ENCODE measurements at places on chromosomes 12 and 14.

DNA sequence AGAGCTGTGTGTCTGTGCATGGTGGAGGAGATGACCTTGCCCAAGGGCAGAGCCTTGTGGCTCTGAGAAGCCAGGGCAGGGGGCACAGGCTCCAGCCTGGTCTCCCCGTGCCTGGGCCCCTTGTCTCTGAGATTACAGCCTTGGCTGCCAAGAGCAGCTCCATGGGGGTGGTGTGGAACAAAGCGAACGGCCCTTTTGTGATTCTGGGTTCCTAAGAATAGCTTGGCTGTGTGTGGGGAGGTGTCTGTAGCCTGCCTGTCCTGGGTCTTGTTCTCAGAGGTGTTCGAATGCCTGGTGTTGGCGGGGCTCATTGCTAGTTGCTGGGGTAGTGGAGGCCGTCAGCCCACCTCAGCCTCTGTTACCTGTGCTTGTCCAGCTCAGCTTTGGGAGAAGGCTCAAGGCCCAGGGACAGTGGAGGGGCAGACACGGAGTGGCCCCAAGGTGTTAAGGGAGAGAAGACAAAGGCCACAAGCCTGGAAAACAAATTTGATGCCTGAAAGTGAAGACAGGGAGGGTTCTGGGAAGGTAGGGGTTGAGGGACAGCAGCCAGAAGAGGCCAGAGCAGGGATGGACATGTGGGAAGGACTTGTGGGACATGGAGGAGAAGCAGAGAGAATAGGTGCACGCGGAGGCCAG, 7.4 kb upstream of the MYH7 start:
- no peak for DNase-seq

GRCh38 chr12:79871621-79872020, 63.3 kb downstream of the PPP1R12A start:
- no peak for DNase-seq

DNA sequence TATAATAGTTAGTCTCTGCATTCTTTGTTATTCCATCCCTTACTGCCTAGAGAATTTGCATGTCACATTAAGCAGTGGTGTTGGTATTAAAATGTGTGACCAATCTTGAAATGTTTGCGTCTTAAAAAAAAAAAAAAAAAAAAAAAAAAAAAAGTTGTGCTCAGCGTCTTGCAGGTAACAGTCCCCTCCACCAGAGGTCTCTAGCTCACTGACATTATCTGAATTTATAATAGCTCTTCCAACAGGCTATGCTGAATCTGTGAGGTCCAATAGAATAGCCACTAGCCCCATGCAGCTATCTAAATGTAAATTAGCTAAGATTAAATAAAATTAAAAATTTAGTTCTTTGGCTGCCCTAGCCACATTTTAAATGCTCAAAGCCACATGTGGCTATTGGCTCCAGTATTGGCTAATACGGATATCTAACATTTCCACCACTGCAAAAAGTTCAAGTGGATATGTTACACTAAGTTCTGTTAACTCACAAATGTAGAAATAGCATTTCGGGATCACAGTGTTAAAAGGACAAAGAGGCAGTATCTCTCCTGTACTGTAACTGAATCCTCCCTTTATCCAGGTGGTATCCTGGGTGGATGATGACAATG, 28.7 kb downstream of the NKX2-8 start:
- no peak for DNase-seq

- no peak for DNase-seq
Observed at GRCh38 chr12:24931666-24932405, 17.1 kb downstream of the BCAT1 start.

GRCh38 chr12:21144309-21144708, 13.3 kb downstream of the SLCO1B1 start:
- no peak for DNase-seq

DNA sequence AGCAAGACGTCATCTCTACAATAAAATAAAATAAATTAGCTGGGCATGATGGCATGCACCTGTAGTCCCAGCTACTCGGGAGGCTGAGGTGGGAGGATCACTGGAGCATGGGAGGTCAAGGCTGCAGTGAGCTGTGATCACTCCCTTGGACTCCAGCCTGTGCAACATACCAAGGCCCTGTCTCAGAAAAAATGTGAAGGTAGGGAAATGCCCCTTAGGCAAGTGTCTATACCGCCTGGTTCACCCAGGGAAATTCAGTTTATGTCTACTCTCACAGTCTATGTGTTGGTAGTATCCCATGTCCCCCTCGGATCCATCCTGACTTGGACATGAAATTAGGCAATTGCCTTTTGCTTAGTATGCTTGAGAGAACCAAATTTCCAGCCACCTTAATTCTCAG, 88.4 kb upstream of the TMEM132C start:
- no peak for DNase-seq

DNA sequence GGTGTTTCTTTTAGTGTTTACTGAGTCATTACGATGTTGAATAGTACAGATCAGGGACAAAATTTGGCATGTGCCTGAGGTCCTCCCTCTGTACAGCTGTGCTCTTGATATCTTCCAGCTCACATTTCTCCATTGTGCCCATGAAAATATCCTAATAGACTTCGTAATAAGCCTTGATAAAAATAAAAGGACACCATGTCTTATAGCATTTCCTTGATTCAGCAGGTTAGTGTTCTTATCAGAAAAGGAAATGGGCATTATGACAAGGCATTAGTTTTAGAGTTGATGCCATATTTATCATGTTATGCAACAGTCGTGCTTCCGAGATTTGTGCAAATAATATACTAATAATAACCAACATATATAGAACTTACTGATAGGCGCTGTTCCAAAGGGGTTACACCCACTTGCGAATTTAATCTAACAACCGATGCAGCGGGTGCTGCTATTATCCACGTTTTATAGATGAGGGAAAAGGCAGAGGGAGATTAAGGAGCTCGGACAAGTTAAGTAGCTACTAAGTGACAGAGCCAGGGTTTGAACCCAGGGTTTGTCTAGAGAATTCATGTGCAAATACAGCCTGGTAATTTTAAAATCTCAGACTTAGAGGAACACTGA, 15.1 kb upstream of the WNK1 start:
- no peak for DNase-seq

GRCh38 chr12:72110937-72111650, 161.1 kb upstream of the TRHDE start:
- DNase-seq: no peak

DNA sequence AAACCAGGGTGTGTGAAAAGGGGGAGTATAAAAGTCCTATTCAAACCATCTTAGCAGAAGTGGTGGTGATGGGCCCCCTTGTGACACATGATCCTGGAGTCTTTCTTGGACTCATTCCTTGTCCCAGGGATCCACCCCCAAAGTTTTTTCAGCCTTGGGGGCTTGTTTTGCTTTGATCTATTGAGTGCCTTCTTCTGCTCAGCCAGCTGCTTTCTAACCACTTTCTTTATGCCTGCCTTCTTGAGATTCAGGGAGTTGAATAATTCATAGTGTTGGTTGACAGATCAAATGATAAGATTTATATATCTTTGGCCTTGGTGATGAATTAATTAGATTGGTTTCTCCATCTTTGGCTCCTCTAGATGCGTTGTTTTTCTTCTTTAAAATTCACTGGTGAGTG, 926.7 kb downstream of the DIO2 start:
- no peak for DNase-seq

GRCh38 chr12:27637524-27637923, 58.7 kb upstream of the REP15 start:
- DNase-seq: no peak

DNA sequence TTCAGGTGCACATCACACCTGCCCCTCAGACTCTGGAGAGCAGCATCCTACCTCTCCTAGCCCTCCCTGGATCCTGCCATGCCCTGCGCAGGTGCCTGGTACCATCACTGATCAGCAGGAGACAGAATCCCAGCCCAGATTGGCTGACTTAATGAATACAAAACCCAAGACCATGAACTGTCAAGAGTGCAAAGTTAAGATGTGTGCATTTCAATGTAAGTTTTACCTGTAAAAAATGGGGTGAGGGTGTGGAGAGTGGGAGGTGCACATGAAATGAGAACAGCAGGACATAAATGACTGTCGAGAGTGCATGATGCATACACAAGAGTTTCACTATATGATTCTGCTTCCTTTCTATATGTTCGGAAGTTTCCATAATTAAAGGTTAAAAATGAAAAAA, 57.9 kb upstream of the GPR68 start:
- DNase-seq: no peak

DNA sequence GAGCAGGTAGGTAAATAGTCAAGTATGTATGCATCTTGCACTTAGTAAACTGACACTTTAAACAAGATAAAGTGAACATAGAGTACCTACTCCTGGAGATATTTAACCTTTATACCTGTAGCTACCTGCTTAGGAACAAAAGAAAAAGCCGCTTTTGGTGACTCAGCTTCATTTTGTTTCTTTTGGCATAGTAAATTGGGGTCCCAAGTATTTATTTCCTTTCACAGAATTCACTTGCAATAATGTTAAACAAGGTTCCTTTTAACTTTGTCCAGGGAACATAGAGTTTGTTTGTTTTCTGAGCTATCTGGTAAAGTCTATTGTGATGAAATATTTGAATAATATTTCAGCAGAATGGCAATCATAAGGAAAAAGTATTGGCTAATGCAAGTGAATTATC, 20.0 kb downstream of the SLCO1B3 start:
- DNase-seq: no peak

DNA sequence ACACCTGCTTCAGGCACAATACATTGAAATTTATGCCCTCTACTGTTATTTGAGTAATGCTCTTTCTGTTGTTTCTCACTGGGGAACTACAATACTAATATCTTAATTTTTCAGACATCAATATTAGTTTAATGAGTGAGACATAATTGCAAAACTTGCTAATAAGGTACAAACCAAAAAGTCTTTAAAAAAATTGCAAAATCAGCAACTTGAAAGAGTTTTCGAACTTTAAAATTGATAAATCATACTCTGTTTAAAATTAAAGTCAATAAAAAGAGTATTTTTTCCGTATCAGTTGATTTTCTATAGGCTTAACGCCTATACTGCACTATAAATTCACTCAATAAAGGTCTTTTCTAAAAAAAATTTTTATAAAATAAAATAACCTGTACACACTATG, 1735.9 kb upstream of the SEL1L start:
- DNase-seq: no peak

- no peak for DNase-seq
Observed at GRCh38 chr14:75991753-75992152, 6.2 kb downstream of the IFT43 start.

DNA sequence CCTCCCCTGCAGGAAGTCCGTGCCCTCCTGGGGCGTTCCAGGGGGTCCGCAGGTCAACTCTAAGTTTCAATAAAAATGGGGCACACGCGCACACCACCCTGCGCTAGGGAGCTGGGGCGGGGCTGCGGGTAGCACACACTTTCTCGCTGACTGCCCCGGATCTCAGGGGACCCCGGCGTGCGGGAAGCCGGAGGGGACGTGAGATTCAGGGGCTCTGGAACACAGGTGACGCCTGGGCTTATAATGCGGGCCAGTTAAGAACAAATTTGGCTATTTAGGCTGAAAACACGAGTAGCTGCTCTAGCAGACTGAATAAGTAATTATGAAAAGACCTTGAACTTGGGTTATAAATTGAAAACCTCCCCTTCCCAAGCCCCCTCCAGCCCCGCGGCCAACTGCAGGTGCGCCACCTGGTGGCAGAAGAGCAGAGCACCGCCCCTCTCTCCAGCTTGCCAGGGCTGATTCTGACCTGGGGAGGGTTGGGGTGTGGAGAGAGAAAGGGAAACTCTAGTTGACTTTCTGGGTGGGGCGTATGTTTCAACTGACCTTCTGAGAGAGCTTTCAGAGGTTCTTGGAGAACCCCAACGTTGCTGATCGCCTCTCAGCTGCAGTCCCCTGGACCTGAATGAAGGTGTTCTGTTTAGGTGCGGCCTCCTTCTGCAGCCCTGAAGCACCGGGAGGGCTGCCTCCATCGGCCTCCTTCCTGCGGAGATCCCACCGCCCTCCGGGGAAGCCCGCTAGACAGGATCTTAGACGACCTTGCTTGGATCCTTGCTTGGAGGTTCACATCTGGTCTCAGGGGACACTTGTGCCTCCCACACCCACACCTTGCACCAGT, 118.4 kb upstream of the EVL start:
- DNase-seq: peak; percentile 23

DNA sequence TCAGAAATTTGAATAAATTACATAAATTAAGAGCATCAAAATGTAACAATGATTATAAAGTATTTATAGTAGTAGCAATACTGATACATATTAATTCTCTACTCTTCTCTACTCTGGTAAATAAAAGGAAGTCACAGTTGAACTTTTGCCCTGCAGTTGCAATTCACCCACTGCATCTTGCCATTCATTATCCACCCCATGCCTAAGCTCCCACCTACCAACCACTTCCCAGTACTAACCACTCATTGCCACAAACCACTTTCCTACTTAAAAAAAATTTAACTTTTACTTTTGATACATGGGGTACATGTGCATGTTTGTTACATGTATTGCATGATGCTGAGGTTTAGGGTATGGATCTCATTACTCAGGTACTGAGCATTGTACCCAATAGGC, 174.0 kb downstream of the RASSF9 start:
- no peak for DNase-seq

DNA sequence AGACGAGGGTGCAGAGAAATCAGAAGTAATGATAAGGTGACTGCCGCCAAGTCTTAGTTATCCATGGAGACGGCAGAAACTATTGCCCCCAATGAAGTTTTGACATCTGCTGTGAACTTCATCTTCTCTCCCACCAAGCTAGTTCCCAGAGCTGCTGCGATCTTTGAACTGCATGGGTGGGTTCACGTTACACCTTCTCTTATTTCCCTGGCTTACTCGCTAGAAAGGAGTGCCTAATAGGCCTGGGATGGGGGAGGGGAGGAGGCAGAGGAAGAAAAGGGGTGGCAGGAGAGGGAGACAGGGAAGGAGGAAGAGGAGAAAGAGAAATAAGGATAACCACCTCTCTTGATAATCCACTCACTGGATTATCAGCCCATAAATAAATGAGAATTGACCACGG, 157.1 kb downstream of the NTF3 start:
- no peak for DNase-seq

DNA sequence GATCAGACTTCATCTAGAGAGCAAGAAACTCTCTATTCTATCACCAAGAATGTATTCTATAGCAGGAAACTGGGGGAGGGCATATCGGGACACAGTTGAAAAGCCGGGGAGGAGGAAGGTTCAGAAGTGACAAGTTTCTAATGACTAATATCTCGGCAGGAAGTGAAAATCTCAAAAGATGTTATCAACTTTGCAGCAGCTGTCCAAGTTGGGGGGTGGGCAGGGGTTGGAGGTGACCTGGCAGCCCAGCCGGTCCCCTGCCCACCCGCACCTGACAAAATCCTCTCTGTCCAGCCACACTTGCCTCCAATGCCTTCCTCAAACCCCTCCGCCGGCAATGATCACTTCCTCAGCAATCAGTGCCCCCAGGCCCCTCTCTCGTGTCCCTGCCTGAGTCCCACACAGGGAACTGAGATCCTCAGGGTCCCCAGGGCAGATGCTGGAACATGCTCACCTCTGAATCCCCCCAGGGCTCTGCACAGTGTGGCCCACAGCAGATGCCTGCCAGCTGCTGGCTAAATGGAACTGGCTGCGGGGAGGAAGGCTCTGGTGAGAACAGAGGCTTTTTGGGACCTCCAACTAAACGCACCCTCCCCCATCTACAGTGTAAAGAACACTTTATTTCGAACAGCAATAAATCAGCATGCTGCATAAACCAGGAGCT, 43.9 kb downstream of the CCDC88C start:
- DNase-seq: no peak

All from stimulated activated CD4-positive, alpha-beta T cell treated with anti-CD3 and anti-CD28 coated beads, TNF-alpha, amount 100 ng/mL, for 4 hours (primary cell).